Lung microvascular endothelial cell (primary cell): ENCODE measurements at places on chromosomes 1 and 21.

- DNase-seq, result no peak
Measured at GRCh38 chr1:85575363-85575995, 5.1 kb upstream of the CCN1 start.

- no peak for DNase-seq
Measured at GRCh38 chr1:34331020-34331926, 154.6 kb downstream of the C1orf94 start.

GRCh38 chr1:206001476-206001888, 1.7 kb downstream of the RAB7B start:
- DNase-seq, result peak; percentile 75

DNA sequence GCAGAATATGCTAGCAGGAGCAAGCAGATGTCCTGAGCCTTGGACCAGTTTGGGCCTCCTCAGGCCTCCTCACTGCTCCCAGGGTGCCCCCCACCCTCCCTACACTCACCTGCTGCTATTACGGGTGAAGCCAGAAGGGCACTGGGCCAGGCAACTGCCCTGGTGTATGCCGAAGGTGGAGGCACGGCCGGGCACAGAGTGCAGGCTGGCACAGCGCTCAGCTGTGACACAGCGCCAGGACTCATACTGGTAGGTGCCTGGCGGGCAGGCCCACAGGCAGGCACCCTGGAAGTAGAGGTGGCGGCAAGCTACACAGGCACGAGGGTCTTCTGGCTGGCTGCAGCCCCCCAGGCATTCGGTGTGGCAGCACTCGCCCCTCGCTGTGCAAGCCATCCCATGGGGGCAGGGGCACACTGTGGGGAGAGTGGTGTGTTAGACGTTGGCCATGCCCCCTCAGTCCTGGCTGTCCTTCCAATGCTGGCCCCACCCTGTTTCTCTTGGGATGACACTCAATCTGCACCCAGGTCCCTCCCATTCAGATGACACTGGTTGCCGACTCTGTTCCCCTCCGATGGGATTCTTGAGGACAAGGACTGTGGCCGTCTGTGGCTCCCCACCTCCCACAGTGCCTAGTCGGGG, 7.0 kb downstream of the INSRR start:
- no peak for DNase-seq

DNA sequence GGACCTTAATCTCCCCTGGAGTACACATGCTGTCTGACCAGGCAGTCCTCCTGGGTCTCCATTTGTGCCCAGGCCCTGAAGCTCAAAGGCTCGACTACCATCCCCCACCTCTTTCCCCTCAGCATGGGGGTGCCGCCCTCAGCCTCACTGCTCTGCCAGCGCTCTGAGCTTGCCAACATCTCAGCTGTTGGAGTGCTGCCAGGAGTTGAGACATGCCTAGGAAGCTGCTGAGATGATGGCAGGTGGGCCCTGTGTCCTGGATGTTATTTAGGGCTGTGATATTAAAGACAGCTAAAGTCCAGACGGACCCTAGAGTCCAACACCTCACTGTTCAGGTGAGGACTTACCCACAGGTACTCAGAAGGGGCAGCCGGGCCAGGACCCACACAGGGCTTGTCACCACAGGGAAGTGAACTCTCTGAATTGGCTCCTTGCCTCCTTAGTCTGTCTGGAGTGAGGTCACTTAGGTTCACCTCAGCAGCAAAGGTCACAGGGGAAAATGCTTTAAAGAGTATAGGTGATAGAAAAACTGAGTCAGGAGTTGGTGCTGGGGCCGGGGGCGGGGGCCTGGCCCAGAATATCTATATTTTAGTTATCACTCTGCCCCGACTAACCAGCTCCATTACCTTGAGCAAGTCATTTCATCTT, 19.7 kb upstream of the KCNC4 start:
- DNase-seq, result no peak

- DNase-seq, result no peak
Measured at GRCh38 chr1:29647581-29647980, 411.3 kb downstream of the PTPRU start.

GRCh38 chr1:90986953-90987352, 34.9 kb downstream of the ZNF644 start:
- DNase-seq, result no peak

GRCh38 chr1:206911064-206911663, 10.6 kb downstream of the FCMR start:
- peak; percentile 68 for DNase-seq

- DNase-seq, result no peak
Measured at GRCh38 chr1:26297791-26298124, 8.7 kb downstream of the UBXN11 start.

DNA sequence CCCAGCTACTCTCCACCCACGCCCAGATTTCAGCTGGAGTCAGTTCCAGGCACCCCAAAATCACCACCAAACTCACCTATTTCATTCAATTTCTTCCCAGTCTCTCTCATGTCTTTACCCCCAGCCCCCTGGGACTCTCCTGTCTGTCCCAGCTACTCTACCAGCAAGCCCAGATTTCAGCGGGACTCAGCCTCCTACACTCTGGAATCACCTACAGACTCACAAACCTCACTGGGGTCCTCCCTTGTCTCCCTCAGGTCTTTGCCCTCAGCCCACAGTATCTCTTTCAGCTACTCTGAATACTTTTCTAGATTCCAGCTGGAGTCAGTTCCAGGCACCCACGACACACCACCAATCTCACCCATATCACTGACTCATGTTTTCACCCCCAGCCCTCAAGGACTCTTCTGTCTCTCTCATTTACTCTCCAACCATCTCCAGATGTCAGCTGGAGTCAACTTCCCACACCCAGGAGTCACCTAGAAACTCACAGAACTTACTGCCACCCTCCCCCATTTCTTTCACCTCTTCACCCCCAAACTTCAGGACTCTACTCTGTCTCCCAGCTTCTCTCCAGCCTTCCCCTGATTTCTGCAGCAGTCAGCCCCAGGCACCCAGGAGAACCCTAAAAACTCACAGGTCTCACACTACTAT, 1529.3 kb upstream of the TPTE start:
- no peak for DNase-seq

GRCh38 chr1:183388735-183389134, 29.4 kb downstream of the NMNAT2 start:
- no peak for DNase-seq

GRCh38 chr1:159923203-159924024, 1.9 kb downstream of the TAGLN2 start:
- peak; percentile 97 for DNase-seq

GRCh38 chr1:168264296-168264695, 16.4 kb upstream of the TBX19 start:
- no peak for DNase-seq

DNA sequence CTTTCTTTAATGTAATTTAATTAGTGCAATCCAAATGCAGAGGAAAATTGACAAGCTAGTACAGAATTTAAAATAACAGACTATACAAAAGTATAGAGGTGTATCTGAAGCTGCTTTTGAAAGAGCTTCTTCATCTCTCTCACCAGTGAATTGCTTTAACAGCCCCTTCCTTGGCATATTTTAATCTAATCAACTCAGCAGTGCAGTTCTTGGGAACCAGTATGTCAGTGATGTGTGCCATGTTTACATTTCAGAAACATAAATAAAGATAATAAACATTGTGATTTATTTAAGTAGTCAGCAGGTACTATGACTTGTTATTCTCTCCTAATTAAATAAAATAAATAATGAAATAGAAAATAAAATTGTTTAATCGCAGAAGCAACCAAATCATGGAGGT, 1260.6 kb downstream of the NCAM2 start:
- DNase-seq, result no peak

GRCh38 chr1:97384294-97384968, 536.4 kb downstream of the DPYD start:
- DNase-seq, result peak; percentile 69

DNA sequence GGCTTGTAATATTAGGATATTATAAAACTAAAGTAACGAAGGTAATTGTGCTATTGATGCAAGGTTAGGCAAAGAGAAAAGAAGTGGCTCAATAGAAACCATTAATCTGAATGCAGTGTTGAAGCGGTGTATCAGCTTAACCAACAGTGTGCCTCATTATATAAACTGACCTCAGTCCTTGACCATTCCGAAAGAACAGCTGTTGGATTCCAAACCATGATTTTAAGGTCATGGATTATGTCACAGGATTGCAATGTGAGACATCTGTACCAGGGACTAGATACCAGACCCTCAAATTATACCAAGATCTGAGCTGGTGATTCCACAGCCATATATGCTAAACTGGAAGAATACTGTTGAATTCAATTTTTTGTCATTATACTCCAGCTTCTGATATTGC, 134.2 kb upstream of the HP1BP3 start:
- no peak for DNase-seq

DNA sequence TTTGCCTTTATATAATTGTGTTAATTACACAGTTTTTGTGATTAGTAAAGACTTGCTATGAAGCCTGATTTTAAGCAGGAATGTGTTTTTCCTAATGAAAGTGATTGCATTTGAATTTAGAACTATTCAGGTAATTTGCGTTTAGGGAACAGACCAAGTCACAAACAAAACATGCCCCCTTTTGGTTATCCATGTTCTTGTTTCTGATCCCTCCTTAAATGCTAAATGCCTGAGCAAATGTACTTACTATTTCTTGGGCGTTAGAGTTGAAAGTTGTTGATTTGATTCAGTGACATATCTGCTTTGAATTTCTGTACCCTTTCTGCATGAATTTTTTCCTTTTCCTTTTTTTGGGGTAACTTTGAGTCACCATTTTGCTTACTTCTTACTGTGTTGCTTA, 5.2 kb downstream of the POU2F1 start:
- DNase-seq, result no peak

GRCh38 chr1:157105988-157106812, 6.6 kb upstream of the ETV3L start:
- DNase-seq, result peak; percentile 54

DNA sequence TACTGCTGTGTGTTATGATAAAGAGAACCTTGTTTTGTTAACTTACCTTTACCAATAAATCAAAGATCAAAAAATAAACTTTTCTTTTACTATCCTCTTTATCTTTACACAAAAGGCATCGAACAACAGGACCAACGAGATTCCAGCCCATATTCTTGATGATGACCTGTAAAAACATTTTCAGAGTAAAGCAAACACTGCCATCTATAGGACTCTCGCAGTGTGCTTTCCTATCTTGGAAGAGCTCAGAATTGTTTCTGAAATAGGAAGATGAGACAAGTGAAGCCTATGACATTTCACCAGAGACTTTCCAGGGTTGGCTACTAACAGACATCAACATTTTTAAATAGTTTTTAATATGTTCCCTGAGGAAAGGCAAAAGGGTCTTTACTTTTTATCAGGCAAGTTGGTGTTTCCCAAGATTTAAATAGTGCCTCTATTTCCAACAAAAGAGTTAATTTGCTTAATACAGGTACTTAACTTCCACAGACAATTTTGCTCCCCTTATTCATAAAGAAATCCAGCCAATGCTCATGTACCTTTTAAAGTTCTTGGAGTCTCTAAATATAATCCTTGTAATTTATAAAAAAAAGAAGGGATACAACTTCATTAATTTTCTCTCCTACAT, 7.3 kb downstream of the GLMN start:
- peak; percentile 72 for DNase-seq

DNA sequence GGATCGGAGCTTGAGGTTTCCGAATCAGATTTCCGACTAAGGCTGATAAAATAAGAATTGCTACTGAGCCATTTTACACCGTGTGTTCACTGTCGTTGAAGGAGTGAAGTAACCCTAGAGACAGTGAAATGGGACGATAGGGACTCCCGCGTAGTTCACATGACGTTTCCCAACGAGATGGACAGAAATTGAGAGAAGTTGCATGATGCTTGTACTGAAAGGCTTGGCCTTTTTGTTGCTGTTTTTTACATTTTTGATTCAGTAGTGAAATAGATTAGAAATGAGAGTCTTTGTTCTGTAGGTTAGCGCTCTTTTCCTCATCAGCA, 1.2 kb downstream of the KHDRBS1 start:
- DNase-seq, result peak; percentile 31

GRCh38 chr1:921011-921837, 2.5 kb upstream of the SAMD11 start:
- peak; percentile 79 for DNase-seq

GRCh38 chr1:64960731-64961130, 5.6 kb downstream of the JAK1 start:
- no peak for DNase-seq

DNA sequence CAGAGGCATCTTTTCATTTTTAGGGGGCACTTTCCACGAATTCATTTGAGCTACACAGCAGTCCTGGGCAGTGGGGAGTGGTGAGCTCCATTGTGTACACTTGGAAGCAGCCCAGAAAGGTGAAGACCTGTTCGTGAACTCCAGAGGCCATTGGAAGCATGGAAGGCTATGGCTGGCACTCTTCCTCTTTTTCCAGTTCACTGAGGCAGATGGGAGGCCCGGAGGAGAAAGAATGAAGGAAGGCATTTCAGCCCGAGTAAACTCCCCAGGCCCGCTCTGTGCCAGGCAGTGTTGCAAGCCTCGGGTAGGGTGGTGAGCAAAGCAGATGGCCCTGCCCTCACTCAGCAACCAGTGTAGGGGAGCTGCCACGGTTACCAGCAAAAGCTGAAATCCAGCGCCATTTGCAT, 673 bp upstream of the DHCR24 start:
- no peak for DNase-seq

DNA sequence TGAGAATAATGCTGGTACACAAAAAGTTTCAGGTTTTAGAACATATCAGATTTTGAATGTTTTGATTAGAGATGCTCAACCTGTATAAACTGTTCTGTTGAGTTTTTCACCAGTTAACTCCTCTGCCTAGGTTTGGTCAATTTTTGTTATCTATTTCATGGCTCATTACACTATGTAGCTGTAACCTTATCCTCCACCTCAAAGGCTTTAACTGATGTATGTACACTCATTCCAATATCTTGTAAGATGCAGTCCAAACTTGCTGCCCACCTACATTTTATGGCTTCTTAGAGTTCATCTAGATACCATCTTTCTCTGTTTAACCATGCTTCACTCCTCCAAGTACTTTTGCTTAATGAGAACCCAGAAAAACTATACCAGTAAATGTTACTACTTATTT, 107.8 kb downstream of the EIF4G3 start:
- no peak for DNase-seq

GRCh38 chr1:192445839-192446489, 129.2 kb downstream of the RGS21 start:
- peak; percentile 58 for DNase-seq

GRCh38 chr1:58047265-58047858, 499.2 kb downstream of the OMA1 start:
- peak; percentile 16 for DNase-seq

DNA sequence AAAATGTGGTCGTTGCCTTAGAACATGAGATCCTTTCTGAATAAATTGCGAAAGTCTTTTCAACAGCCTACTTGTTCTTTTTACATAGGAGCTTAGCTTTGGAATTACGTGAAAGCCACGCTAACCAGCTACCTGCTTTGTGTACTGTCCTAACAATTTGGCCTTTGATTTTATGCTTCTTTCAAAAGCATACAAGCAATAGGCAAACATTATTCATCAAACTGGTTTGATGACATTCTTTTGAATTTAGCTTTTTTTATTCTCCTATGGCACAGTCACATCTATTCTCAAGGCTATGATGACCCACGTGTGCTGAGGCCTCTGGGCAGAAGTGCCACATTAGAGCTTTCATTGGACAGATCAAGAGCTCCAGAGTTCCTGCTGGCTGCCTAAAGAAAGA, 178.0 kb upstream of the DPT start:
- DNase-seq, result no peak

GRCh38 chr1:174134003-174134659, 25.2 kb upstream of the RABGAP1L start:
- DNase-seq, result no peak
